Central memory CD8-positive, alpha-beta T cell (primary cell): ENCODE measurements at places on chromosomes 13 and 19.

DNA sequence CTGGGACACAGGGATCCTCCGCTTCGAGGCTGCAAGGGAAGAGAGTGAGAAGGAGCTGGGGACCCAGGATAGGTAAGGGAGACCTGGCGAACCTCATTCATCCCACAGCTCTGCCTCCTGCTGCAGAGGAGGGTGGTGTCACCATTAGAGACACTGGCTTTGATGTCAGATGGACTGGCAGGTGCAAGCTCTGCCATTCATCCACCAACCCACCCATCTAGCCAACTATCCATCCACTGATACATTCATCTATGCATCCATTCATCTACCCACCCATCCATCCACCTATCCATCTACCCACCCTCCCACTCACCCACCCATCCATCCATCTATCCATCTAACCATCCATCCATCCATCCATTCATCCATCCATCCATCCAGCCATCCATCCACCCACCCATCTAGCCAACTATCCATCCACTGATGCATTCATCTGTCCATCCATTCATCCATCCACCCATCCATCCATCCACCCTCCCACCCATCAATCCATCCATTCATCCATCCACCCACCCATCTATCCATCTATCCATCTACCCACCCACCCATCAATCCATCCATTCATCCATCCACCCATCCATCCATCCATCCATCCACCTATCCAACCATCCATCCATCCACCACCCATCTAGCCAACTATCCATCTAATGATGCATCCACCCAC, 5.7 kb downstream of the C19orf33 start:
- DNase-seq: no peak

DNA sequence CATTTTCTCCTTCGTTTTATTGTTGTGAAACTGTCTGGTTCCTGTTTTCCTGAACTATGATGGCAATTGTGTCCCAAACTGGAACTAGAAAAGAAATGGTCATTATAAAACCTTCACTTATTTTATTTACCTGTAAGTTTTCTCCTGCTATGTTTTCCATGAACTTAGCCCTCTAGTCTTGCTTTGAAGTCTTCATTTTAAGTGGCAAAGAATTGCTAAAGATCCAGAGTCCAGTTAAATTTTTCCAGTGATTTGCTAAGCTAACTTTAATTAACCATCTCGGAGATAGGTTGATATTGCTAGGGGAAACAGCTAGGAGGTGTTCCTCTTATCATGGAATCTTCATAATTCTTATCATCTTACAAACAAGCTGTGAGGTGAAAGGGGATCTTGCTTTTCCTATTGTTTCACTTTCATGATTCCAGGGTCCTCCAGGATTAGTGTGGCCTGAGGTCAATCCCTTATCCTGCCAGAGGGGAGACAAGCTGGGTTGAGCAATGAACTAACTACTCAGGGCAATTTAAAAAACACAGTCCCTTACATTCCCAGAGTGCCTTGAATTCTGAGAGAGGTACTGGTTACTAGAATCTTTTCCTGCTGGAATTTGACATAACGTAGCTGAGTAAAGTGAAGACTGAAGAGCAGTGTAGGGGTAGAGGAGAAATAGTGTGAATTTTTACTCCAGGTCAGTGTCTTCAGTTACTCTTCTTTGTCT, 112.5 kb downstream of the ESD start:
- DNase-seq: no peak

- no peak for DNase-seq
These were observed 41.1 kb downstream of the ITGBL1 start for GRCh38 chr13:101493541-101493940.

- DNase-seq: no peak
These were observed 579 bp downstream of the CPT1C start for GRCh38 chr19:49691243-49692146.

DNA sequence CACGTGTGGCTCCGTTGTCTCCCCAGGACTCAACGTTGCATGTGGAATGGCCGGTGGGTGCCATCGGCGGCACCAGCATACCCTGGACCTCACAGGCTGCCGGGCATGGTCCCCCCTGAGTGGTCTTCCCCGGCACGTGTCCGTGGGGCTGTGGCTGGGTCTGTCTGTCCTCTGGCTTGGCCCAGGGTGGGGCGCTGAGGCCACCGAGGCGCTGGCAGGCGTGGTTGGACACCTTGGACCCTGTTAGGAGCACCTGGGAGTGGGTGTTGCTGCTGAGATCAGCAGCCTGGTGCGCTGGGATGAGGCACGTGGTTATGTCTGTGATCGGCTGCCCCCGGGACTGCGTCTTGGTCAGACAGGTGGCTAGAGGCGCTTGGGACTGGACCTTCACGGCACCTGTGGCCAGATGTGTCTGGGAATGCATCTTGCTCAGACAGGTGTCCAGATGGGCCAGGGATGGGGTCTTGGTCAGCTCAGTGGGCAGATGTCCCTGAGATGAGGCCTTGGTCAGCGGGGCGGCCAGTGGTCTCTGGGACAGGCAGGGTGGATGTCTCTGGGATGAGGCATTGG, 9.2 kb downstream of the IQCN start:
- DNase-seq: no peak
